Panc1 (cell line): ENCODE measurements at places on chromosomes 1 and 21.

DNA sequence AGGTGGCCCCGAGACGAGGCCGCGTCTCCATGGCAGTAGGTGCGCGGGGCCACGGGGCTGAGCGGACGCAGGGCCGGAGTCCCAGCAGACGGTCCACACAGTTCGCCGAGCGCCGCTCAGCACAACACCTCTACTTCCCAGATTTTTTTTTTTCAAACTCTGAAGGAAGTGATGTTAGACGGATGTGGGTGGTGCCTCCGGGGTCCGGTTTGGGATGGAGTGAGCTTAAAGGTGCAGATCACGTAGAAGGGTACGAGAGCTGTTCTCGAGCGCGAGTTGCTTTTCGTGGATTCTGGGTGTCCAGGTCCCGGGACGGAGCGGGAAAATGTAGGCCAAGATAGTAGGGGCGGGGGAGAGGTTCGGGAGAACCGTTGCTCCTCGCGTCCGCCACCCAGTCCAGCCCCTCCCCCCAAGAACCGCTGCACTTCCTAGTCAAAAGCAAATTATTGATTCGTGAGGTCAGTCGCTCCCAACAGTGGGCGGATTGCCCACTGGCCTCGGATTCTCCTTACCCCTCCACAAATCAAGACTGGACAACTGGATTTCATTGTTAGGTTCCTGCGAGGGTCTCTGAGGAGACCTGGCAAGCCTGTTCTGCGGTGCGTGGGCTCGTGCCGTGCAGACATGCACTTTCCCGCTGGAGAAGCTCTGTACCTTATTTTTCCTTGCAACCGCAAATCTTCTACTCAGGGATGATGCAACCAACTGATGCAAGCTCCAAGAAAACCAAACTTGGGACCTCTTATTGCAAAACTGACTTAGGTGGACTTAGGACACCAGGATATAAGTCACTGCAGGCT is at the start of gene TXNDC12:
TXNDC12 (minus strand) TSS at position 126 of the 800 bp plus-strand sequence; CDS start at position 31, 95 bp downstream.
- peak; percentile 90 for DNase-seq

DNA sequence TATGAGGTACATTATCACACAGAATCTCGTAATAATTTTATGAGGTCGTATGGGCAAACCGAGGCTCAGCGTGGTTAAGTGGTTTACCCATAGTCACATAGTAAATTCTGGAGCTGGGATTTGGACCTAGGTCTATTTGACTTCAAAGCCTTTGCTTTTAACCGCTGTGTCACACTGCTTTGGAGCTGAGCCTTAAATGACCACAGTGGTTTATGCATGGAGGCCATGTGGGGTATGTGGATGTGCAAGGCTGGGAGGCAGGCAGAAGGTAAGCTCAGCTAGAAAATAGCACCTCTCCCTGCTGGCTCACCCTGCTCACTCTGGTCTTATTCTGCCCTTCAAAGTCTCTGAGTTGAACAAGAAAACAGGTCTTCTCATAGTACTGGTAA is 269.5 kb downstream of the TRABD2B start:
- no peak for DNase-seq

GRCh38 chr1:29461115-29461739 is 224.9 kb downstream of the PTPRU start:
- no peak for DNase-seq

GRCh38 chr1:234758851-234759250 is 148.9 kb upstream of the IRF2BP2 start:
- no peak for DNase-seq

DNA sequence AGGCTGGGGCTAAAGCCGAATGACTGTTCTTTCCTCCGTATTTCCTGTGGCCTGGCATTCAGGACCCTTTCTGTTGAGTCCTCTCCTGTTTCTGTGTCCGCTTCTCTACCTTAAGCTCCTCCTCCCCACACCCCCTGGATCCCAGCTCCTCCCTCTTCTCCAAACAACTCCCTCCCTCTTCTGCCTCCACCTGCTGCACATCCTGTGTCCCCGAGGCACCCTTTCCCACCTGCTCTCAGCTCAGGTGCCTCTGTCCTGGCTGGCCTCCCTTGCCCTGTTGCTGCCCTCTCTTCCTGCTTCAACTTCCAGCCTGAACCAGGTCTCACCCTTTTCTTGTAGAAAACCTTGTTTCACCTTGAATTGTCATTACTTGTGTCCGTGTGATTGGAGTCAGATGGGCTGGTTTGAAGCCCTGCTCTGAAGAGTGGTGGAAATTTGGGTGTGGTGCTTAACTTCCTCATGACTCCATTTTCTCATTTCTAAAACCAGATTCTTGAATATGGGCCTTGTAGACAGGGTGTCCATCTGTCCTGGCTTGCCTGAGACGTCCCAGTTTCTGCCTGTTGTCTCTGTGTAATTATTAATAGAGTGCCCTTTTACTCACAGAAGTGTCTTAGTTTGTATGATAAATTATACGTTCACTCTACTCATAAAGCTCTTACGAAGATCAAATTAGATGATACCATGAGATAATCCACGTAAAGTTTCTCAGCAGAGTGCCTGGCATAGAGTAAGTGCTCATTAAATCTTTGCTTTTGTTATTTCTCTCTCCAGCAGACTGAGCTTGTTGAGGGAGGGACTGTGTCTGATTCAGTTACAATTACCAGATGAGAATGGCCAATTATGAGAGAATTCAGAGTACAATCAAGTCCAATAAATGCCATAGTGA is 58.9 kb upstream of the TRABD2B start:
- no peak for DNase-seq

- DNase-seq = no peak
Observed at GRCh38 chr1:115832651-115833050, 8.3 kb downstream of the NHLH2 start.

DNA sequence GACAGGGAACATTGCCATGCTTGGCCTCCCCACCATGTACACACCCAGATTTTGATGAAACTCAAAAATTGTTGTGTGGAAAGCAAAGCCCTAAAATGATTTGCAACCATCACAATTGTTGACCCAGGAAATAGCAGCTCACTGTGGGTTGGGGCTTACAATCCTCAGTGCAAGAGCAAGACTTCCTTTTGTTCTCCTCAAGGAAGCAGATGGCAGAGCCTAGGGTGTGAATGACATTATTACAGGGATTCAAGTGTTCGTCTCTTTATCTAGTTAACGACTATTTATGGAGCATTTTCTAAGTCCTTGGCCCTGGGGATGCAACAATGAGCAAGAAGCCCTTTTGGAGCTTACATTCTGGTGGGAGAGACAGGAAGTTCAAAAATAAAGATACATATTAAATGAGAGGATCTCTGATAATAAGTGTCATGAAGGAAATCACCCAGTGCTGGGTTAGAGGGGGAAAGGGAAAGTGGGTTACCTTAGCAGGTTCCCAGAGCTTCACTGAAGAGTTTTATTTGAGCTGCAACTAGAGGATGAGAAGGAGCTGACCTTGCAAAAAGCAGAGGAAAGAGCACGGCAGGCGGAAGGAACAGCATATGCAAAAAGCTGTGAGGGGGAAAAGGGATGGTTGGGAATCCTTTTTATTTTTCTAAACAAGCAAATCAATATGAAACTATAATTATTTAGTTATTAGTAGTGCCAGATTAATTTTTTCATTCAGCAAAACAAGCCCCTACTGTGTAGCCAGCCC is 38.5 kb upstream of the ID3 start:
- no peak for DNase-seq

- no peak for DNase-seq
Observed at GRCh38 chr1:165289556-165289955, 67.0 kb downstream of the LMX1A start.

GRCh38 chr1:241637604-241638003 is 2.6 kb downstream of the CHML start:
- DNase-seq = no peak

DNA sequence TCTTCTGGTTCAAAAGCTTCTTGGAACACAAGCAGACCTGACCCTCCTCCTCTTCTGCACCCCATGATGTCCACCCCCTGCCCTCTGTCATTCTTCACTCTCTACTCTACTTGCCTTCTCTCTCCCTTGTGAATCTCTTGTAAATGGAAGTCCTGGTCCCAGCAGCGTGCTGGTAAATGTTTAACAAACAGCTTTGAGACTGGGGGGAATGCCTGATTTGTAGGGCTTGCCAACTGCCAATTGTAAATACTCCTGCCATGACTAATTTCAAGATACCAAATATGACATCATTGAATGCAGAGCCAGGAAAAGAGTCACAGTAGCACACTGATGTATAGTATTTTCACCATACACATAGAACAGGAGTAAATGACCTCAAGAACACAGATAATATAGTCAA is 40.9 kb upstream of the LRRN2 start:
- no peak for DNase-seq

- DNase-seq = no peak
Observed at GRCh38 chr1:153560771-153561465, 4.7 kb downstream of the S100A2 start.

DNA sequence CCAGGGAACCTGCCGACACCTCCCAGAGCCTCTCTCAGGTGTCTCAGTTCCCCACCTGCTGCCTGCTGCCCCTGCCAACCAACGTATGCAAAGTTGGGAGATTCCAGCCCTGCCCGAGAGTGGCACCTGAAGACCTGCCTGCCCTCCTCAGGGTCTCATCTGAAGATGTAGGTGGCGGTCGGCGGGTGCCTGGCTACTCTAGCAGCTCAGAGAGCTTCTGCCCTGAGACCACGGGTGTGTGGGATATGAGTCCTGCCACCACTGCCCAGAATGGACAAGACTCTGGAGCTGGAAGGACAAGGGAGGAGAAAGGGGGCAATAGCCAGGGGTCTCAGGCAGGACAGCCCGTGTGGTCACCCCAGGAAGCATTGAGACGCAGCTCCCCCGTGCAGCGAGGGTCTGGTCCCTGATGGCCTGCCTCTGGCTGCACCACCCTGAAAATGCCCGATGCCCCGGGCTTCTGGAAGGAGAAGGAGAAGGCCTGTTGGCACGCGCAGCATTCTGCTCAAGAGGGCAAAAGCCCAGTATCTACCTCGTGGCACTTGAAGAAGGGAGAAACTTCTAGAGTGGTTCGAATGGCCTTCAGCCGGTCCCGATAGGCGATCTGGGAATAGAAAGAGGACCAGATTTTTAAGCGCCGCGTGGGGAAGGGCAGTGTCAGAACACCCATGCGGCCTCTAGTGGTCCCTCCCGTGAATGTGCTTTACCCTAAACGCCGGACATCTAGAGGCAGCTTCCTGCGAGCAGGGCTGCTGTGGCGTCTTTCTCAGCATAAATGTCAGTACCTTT is 88.8 kb downstream of the STUM start:
- no peak for DNase-seq

DNA sequence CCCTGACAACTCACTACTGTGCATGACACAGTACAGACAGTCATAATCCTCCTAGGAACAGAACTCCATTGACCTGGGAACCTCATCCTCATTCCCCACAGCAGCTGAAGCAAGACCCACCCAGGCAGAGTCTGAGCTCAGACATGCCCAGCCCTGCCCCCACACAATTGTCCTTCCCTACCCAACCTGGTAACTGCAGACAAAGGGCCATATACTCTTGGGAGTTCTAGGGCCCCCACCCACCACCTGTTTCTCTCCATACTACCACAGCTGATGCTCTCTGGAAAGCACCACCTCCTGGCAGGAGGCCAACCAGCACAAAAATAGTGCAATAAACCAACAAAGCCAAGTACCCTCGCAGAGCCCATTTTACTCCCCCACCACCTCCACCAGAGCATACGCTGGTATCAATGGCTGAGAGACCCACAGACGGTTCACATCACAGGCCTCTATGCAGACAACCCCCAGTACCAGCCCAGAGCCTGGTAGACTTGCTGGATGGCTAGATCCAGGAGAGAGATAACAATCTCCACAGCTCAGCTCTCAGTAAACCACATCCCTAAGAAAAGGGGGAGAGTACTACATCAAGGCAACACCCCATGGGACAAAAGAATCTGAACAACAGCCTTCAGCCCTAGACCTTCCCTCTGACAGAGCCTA is 159.7 kb upstream of the CXADR start:
- DNase-seq = no peak

DNA sequence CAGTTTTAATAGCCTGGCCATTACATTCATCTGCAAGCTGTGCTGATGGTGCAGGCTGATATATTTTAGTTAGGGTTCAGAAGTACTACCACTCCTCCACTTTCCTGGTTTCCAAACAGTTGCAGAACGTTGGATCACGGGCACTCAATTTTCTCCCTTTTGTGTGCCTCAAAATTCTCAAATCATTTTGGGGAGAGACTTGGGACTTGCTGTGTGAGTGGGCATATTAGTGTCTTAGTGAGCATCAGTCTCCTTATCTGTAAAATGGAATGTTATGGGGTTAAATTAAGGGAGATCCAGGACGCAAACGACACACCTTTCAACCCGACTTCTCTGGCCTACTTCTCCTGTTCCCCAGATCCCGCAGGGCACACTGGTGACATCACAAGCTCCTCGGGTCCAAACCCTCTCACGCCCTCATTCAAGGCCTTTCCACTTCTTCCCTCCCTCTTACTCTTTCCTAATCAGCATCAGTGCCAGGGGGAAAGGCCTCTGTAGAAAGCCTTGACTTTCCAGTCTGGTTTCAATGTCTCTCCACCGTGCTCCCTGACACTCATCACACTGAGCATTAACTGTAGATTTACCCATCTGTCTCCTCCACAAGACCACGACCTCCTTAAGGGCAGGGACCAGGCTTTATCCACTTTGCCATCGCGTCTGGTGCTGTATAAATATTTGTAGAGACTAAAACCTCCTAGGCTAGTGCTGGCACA is 1.2 kb downstream of the PIGP start:
- no peak for DNase-seq

DNA sequence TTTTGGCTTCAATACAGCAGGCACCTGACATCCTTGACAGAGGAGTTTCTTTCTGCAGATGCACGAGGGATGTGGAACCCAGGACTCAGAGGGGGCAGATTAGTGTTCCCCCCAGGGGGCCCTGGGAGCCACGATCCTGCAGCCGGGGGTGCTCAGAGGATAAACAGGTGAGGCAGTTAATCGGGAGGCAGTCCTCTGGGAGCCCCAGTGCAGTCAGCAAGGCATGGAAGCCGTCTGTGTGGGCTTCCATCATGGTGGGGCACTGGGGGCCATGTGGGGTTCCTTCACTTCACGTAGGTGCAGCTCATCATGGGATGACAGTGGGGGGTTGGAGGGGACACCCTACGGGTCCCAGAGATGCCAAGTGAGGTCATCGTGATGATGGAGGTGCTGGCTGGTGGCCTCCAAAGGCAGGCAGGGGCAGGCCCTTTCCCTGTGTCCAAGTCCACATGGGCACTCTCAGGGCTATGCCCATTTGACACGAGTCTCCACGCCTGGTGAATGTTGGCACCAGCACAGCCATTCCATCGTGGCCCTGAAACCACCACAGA is 59.3 kb upstream of the ABCG1 start:
- no peak for DNase-seq

GRCh38 chr21:21661741-21662140 is 663.5 kb downstream of the NCAM2 start:
- no peak for DNase-seq

DNA sequence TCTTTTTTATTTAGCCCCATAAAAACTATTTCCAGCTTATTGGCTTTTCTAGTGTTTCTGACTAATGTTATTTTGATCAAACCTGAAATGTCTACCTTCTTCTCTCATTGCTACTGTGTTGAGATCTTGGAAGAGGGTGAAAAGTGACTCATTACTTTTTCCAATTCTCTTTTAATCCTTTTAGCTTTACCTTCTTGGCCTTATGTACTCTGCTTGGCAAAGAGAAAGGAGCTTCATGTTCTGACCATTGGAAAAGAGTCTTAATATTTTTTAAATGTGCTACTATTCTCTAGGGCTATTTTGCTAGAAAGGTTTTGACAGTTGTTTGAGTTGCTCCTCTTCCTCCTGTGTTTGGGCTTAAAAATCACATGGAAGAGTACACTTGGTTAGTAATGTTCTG is 97.8 kb upstream of the CHODL start:
- DNase-seq = no peak

GRCh38 chr1:92186081-92186480 is 31.6 kb upstream of the C1orf146 start:
- DNase-seq = no peak
